NCI-H2081 (cell line): ENCODE measurements at places on chromosomes 12 and 14.
A peak's percentile ranks its signal among the peaks of the same experiment; 100 is the strongest.

DNA sequence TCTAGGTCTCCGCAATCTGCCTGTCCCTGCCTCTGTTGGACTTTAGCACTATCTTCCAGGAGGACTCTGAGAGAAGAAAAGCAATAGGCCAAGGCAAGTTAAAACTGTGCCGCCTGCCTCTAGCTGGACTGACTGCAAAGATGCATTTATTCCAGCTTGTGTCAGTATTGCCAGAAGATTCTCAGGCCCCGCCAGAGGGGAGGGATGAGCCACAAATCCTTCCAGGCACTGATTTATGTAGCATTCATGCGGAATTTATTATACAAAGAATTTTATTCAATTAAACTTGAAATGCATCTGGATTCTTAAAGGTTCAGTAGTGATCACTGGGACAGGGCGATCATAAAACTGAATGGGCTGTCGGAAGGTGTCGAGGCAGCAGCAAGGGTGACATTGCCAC lies 19.8 kb downstream of the MMAB start:
- DNase-seq, result no peak

- no peak for DNase-seq
Observed at GRCh38 chr12:12558291-12558690, 4.4 kb downstream of the DUSP16 start.

- DNase-seq, result peak; percentile 25
Observed at GRCh38 chr14:22882529-22883172, 371 bp upstream of the REM2 start.

DNA sequence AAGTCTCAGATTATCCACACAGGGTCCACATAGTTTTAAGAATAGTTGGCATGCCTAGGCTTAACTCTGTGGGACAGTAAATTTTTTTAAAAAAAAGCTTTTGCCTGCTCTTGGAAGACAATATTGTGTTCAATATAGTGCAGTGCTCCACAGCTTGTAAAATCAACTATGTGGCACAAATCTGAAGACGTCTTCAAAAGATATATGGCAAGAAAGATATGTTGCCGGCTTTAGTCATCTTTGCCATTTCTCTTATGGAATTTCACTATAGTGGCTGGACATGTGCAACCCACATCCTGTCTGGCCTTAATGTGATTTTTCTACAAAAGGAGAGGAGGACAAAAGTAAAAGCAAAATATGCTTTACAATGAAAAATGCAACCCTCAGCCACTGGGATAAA lies 90.5 kb downstream of the MGST1 start:
- DNase-seq, result no peak

DNA sequence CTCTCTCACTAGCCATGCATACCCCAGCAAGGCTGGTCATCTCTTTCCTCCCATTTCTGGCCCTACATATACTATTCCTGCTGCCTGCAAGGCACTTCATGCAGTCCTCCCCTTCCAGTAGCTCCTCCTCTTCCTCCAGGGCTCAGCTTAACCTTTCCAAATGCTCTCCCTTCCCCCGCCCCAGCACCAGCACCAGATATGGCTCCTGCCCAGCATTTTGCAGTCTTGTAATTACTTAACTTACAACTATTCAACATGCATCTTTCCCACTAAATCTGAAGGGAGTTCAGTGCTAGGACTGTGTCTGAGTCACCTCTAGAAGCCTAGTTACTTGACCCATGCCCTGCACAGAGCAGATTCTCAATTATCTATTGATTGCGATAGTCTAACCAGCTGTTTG lies 1.8 kb upstream of the FBXO21 start:
- no peak for DNase-seq

- no peak for DNase-seq
Observed at GRCh38 chr12:75917715-75918114, 113.9 kb downstream of the PHLDA1 start.

- no peak for DNase-seq
Observed at GRCh38 chr14:95979339-95980042, 59.7 kb upstream of the C14orf132 start.

DNA sequence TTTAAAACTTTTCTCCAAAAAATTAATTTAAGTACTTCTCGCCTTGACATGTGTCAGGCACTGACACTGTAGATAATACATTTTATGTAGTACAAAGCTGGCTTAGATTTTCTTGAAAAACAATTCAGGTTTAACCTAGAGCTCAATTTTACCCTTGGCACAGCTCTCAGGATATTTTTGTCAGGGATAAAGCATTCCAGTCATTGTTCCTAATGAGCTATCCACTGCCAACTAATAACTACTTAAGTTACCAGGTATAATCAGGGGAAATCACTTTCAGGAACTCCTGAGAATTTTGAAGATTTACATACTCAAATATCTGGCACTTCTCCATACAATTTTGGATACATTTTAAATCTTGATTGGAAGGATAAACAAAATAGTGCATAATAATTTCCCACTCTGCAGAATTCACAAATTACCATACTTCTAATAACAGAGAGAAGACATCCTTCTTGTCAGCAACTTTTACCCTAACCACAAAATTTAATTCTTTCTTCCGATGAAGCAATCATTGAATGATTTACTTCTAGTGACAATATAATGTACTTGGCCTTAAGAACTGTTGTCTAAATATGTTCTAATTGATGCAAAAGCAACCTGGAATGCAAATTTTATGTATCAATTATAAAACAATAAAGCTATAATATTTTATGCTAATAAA lies 4.8 kb downstream of the RASSF9 start:
- no peak for DNase-seq

DNA sequence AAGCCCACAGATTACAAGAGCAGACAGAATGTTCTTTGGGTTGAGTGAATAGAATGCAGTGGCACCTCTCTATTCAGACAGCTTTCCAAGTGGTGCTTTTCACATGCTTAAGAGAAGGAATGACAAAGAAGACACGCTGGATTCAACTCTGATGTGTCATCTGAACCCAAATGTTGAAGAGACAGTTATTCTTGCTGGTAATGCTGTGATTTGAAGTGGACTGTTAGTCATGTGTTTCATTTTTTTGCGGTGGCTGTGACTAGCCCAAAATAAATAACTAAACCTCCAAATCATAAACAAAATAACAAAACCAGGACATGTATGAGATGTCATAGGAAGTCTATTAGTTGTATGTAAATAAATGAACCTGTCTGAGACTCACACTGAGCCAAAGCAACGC lies 391.8 kb upstream of the PRICKLE1 start:
- no peak for DNase-seq

GRCh38 chr12:91565846-91566245 lies 383.2 kb upstream of the DCN start:
- no peak for DNase-seq

DNA sequence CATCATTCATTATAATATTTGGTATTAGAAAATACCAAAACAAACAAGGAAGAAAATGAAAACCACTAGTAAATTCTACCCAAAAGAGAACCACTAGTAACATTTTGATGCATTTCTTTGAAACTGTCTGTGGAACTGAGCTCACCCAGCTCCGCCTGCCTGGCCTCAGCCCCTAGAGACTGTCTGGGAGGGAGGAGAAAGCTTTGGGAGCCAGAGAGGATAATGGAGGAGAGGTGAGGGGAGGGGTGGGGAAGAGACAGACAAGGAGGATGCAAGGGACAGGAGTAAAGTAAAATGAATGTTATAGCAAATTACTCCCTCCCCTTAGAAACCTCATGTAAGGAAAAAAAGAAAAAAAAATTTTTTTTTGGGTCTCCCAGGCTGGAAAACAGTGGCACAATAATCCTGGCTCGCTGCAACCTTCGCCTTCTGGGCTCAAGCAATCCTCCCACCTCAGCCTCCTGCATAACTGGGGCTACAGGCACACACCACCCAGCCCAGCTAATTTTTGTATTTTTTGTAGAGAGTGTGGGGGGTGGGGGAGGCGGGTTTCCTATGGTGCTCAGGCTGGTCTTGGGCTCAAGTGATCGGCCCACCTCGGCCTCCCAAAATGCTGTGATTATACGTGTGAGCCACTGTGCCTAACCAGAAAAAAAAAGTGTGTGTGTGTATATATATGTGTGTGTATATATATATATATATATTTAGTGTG lies 3.2 kb upstream of the MMP19 start:
- DNase-seq, result no peak

- no peak for DNase-seq
Observed at GRCh38 chr12:130115646-130116045, 46.6 kb upstream of the FZD10 start.

- no peak for DNase-seq
Observed at GRCh38 chr14:43165651-43166050, 1341.4 kb downstream of the FSCB start.

DNA sequence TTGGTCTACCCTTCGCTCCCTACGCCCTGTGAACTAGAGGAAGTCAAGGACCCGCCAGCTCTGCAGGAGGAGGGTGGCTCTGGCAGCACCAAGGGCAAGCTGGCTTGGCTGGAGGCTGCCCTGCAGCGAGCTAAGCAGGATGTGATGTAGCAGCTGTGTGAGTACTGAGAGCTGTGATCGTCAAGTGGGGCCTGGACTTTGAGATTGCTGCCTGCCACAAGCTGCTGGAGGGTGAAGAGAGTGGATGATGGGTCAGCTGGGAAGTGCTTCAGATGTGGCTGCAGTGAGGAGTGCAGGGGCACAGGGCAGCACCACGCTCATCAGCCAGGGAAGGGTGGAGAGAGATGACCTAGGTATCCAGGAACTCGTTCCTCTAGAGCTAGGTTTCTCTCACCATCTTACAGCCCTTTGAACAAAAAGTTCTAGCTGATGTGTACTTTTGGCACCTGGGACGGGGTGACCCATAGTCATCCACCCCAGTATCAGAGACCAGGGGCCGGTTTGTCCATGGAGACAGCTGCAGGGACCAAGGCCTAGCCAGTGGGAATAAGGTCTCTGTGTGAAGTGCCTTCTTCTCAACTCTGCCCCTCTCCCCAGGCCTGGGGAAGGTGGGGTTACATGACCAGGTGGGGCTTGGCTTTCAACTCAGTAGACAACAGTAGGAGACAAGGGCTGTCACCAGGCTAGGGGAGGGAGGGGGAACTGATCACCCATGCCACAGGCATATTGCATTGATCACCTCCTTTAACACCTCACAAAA lies 3.2 kb downstream of the KRT86 start:
- DNase-seq, result no peak

DNA sequence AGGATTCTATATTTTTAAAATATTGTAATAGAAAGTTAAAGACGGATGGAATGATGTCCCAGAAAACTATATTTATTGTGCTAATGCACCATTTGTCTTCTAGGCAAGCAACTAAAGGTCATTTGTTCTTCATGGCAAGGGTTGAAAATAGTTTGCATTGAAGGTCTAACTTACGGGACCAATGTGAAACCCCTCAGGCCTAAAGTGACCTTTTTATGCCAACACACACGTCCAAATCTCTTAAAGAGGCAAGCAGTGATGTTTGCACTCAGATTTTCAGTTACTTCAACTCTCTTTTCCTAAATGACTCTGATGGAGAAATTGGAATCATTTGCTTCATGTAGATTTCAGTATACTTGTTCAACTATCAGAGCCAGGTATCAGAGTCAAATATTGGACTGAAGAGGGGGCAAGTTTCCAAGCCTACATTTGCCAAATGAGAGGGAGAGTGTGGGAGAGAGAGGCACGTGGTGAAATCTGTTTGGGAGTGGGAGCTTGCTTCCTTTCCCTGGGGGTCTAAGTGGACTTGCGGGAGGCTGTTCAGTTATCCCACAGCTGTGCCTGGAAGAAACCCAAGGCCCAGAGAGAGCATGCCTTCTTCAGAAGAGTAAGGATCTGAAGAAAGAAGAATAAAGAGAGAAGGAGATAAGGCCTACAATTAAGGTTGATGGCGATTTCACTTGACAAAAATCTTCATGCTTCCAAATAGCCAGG lies 459.8 kb downstream of the BCAT1 start:
- no peak for DNase-seq

DNA sequence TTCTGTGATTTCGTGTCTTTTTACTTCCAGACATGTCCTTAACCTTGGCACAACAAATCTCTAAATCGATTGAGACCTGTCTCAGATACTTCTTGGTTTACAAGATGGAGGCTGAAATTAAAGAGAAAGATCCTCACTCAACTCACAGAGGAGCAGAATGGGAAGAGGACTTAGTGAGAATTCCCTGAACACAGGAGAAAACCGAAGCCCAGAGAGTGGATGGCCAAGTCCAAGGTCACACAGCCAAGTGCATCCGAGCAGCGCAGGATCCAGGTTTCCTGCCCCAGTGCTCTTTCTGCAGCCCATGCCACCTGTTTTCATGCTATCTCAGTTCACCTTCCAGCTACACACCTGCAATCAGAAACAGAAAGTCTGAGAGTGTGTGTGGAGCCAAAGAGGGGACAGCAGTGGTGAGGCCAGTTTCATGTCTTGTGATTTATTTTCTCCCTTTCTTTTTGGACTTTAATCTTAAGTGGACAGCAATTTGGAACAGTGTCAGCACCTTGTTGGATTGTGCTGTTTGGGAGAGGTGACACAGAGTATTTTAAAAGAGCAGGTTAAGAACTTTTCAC lies 22.9 kb upstream of the TCL1B start:
- no peak for DNase-seq

GRCh38 chr12:12238605-12239004 lies 28.2 kb downstream of the LRP6 start:
- DNase-seq, result no peak

DNA sequence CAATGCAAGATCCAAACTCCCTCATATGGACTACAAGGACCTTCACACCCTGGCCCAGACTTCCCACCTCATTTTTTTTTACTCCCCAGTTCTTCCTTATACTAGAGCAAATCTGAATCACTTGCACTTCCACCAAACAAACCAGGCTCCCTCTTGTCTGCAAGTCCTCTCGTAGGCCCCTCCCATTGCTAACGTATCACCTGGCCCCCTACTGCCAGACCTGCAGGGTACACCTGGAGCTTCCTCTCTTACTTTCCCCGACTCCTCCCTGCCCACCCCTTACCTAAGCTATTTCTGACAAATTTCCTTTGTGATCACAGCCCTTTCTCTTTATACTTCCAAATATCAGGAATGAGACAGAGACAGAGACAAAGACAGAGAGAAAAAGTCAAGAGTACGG lies 463.9 kb downstream of the GALC start:
- DNase-seq, result no peak

DNA sequence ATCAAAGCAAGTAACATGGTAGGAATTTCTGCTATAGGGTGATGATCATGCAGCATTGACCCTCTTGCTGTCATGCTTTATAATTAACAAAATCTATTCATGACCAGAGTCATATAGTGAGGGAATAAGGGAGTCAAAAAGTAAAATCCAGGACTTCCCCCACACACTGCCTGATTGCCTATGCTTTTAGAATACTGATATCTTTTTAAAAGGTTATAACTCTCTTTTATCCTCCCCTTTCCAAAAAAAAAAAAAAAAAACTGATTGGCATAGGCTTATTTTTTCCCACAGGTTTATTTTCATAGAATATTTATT lies 51.4 kb downstream of the ZFP36L1 start:
- no peak for DNase-seq

- no peak for DNase-seq
Observed at GRCh38 chr12:69898236-69898635, 73.2 kb downstream of the MYRFL start.
